ENCODE measurements at places on chromosomes 12 and 14. TPM values are rescaled to one million over a fixed set of nuclear protein-coding genes. Genes with fewer than 3 reads are reported as not detected.

DNA sequence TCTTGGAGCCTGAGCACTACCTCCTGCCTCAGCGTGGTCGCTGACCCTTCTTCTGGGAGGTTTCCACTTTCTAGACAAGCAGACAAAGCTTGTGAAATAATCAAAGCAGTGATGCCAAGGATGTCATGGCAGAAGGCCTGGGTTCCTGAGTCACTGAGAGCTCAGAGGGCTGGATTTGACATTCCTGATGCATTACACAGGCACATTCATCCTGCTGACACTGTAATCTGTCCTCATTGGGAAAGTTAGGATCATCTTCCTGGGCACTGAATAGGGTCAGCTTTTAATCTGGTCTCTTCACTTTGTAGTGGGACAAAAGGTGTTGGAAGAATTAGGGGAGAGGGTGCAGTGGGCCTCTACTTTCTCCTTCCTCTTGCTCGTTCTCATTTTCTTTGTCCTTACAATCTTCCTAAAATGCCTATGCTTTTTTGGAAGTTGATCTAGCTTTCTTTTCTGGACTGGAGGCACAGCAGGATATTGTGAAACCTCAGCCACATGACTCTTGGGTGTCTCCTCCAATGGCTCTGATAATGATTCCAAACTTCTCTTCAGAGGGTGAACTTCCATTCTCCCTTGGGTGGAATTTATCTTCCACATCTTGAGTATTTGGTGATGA, 29.6 kb downstream of the EEA1 start:
- DNase-seq, result no peak

The RNFT2 gene
- total RNA-seq, result 1.1 TPM

The CD4 gene
- 11.5 TPM for total RNA-seq

DNA sequence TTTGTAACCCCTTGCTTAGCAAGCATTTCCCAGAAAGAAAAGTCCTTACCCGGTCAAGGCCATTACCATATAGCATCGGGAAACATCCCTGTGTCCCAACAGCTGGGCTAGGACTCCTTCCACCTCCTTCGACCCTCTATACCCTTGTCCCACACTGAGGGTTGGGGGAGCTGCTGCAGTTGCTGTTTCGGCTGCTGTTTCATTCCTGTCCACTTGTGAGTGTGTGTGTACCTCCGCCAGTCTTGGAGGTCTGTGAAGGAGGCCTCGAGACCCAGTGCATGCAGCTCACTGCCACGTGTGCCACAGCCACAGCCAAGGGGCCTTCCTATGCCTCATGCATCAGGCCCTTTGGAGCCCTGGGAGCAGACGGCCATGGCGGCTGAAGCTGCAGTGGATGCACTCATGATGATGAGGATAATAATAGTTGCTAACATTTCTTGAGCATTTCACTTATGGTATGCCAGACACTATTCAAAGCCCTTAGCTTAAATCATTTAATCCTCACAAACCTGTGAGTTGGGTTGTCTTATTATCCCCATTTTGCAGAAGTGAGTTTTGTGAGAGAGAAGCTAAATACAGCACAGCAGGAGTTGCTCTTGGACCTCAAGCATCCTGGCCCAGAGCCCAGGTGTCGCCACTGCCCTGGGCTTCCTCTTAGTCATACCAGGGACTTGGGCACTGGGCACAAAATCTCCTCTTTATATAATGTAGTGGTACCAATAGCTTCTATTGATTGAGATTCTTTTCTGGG, 156.5 kb downstream of the PRKCH start:
- DNase-seq, result no peak

GRCh38 chr14:80475074-80475473, 263.8 kb upstream of the DIO2 start:
- no peak for DNase-seq

Data from urinary bladder (tissue), 4 donors.